ENCODE measurements at places on chromosomes 1 and 21. TPM values are rescaled to one million over a fixed set of nuclear protein-coding genes. Genes with fewer than 3 reads are reported as not detected.

DNA sequence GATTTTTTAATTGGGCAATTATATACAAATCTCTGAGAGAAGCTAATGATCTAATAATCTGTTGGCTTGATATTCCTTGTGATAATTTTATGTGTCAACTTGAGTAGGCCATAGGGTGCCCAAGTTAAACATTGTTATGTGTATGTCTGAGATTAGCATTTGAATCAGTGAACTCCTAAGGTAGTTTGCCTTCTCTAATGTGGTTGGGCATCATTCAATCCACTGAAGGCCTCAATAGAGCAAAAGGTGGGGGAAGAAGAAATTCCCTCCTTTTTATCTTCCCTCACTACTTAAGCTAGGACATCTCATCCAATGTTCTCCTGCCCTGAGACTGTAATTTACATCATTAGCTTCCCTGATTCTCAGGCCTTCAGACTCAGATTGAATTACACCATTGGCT lies 394.5 kb downstream of the LMO4 start:
- no peak for DNase-seq

DNA sequence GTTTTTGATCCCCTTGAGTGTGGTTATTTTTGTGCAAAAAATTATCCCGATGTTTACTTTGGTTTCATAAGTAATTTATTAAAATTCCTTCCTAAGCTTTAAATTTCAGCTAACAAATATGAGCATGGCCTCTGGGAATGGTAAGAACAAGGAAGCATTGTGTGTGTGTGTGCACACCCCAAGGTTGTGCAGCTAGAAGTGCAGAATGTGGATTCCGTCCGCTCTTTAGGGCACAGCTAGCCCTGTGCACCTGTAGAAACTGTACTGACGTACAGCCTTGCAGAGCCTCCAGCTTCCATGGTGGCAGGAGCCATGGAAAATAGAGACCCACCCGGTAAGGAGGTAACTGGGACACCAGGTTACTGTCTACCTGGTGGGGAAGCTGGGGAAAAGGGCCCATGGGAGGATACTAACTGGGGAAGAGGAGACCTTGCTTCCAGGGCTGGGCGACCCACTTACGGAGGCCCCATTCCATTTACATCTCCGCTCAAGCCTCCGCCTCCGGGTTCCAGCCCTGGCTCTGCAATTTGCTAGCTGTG lies 54.7 kb downstream of the B3GALT5 start:
- DNase-seq, result no peak

DNA sequence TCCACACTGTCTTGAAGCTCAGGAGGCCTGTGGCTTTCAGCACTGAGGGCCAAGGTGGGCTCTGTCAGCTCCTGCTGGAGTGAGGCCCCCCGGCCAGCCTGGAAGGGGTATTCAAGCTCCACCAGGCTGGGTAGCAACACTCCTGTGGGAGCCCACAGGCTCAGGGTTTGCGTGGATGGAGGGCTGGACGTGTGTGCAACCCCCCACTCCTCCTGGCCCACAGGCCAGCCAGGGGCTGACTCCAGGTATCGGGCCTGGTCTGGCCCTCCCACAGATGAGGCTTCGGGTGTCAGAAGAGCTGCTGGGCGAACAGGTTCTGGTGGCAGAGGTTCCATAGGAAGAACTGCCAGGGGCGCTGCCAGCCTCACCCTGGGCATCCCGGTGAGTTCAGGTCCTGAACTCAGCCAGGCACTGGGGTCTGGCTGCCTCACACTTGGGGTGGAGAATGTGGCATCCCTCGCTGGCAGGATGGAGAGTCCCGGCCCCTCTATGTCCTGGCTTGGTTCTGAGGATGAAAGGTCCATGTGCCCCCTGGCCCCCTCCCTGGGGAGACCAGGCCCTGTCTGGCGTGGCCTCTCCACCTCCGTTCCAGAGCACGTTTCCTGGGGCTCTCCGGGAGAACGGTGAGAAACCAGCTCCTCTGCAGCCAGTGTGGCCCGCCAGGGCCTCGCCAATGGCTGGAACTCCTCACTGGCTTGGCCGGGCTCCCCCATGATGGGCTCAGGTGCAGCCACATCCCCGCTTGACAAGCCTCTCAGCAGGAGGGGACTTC lies 64.6 kb upstream of the TARDBP start:
- no peak for DNase-seq

DNA sequence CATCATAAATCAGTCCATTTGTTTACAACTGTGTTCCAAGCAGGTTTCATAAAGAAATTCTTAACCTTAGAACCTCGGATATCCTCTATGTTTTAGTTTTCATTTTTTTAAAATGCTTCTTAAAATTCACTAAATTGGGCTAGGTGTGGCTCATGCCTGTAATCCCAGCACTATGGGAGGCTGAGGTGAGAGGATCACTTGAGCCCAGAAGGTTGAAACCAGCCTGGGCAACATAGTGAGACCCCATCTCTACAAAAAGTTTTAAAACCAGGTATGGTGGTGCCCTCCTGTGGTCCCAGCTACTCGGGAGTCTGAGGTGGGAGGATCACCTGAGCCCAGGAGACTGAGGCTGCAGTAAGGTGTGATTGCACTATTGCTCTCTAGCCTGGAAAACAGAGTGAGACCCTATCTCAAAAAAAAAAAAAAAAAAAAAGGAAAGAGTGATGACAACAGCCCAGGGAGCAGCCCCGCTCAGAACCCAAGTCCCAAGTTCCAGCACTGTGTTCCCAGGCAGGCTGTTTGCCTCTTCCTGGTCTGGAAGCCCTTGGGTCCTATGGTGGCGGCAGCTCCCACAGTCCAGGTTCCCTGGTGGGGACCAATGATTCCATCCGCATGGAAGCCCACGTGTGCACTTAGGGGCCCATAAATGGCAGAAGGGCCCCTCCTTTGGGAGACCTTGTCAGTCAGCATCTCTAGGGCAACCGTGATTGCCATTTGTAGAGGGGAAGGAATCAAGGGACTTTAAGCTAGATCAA lies 24.7 kb upstream of the SPSB1 start:
- DNase-seq, result no peak

DNA sequence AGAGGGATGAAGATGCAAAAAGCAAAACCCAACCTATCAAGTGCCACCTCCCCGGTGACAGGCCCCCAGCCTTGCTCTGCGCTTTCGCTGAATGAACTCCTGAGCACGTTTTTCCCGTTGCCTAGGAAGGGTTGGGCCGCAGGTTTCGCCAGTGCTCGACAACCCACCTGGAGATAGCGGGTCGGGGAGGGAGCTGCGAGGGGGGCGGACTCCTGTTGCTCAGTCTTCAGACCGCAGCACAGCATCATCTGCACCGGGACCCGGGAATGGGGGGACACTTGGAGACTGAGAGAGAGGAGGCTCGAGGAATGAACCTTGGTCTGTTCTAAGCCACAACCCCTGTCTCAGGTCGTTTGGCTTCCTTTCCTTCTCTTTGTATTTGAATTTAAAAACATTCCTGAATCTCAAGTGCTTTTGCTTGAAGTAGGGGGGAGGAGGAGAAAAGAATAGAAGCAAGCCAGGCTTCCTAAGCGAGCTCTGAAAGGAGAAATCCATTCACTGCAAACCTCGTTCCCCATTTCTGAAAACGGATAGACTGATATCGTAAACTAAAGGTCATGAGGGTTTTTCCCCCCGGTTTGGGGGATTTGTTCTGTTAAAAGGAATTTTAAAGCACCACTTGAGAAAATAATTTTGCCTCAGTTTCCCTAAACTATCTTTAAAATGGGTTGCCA lies 1.2 kb downstream of the AK5 start:
- no peak for DNase-seq

DNA sequence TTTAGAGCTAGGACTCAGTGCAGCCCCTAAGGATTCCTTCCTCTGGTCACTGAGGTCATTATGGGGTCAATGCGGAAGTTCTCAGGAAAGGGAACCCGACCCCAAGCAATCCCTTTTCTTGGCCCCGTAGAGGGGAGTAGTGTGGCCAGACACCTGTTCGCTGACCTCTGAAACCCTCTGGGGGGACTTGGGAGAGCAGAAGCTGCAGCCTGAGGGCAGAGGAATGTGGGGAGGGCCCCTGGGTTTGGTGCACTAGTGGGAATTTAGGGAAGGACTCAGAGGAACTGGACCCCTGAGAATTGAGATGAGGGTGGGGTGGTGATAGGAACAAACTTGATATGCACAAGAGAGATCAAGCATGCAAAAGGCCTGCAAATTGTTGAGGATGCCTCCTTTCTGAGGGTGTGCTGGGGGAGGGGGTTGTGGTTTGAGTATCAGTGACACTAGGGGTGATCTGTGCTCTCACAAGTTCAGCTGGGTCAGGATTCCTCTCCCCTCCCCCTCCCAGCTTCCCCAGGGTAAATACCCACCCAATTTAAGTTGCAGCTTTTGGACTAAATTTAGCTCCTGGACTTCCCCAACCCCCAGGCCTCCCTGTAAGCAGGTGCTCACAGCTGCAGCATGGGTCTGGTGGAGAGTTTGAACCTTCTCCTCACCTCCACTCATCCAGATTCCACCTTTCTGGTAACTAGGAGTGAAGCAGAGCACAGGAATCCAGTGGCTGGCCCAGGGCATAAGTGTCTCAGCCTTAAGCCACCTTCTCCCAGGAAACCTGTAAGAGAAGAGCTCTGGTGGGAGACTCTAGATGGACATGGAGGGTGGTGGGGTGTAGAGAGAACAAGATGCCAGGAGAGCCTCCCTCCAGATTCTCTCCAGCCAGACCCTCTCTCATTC lies 13.5 kb downstream of the ADAMTSL4 start:
- DNase-seq, result no peak

DNA sequence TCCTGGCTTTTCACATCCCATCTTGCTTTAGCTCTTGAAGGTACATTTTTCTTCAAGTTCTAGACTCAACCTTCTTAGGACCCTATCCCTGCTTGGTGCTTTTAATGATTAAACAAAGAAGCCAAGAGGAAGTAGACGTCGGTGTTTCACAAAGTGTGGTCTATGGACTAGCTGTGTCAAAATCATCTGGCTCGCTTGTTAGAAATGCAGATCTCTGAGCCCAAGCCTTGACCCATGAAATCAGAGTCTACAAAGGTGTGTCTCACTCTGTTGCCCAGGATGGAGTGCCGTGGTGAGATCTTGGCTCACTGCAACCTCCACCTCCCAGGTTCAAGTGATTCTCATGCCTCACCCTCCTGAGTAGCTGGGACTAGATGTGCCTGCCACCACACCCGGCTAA lies 295.5 kb upstream of the KAZN start:
- no peak for DNase-seq

DNA sequence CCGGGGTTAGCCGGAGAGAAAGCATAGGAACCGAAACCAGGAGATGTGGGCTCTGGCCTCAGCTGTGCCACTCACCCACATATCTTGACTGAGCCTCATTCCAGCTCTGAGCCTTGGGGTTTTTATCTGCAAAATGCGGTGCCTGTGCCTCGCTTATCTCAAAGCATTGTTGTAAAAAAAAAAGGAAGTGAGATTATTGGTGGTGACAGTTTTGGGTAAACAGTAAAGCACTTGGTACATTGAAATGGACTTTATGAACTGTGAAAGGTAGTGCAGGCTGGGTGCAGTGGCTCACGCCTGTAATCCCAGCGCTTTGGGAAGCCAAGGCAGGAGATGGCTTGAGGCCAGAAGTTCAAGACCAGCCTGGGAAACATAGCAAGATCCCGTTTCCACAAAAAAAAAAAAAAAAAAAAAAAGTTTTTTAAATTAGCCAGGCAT lies 3.8 kb downstream of the PTAFR start:
- DNase-seq, result no peak

DNA sequence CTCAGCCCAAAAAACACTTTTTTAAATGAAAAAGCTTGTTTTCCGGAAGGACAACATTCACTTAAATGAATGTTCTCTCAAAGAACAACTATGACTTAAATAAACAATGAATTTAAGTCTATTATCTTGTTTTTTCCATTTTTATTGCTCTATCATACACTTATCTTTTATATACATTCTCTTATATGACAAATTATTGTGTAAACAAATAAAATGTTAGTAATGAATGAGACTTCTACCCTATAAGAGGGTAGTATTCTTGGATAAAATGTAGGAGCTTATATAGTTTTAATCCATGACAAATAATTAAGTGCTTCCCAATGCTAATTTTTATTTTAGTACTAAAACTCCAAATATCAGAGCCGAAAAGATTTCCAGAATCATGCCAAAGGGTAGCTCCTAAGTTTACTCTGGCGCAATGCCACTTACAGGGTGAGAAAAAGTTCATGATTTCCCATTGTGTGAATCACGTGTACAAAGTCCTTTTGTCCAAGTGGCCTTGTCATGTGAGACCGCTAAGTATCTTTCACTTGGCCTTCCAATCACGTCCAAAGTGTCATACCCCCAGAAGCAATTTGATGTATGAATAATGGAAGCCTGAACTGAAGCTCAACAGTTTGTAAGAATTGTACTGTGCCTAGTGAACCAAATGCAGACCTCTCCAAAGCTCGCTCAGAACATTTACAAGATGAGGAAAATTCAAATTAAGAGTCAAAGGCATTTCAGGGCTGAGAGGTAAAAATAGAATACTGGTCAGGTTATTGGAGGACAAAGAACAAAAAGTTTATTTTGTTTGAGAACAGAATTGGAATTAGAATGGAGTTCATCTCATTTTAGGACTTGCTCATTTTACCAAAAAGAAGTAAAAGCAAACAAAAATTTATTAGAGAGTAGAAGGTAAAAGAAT lies 56.6 kb upstream of the C1orf21 start:
- no peak for DNase-seq

GRCh38 chr1:17919525-17920439 lies 164.6 kb downstream of the ACTL8 start:
- peak; percentile 51 for DNase-seq

DNA sequence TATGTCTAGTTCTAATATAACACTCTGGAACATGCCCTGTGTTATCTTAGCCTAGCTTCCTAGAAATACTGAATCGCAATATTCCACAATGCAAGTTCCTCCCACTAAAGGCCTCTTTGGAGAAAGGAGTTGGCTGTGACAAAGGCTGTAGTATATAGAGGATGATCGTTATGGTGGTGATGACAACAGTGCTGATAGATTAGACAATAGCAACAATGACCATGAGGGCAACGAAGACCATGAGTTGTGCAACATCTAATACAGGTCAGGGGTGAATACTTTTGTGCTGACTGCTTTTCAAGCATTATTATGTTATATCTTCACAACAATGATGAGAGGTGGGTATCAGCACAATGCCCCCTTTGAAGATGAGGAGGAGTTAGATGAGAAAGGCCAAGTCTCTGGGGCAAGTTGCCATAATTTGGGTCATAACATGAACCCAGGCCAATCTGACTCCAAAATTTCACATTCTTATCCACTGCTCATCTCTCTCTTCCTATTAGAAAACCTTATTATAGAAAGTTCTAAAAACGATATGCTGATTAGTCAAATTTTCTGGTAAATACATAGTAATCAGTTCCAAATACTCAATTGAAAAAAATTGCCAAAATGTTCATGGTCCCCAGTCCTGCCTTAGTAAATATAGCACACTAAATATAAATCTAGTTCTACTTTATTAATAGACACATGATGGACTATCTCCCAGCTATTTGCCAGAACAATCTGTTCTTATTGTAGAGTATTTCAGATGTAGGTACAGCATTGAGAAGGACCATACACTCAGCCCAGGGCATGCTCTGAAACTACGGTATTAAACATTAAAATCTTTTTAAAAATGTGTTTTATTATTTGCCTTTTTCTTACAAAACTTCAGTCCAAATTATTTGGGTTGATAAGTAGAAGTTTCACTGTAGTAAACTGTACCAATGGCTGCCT lies 37.5 kb downstream of the HIVEP3 start:
- DNase-seq, result no peak

Gene INKA2
- total RNA-seq, result 2.7 TPM

Gene ERRFI1
- 24.0 TPM for total RNA-seq

Gene SH2D1B
- total RNA-seq, result not detected

All from neural crest cell (in vitro differentiated cells).